ENCODE measurements at places on chromosomes 3 and 15.

GRCh38 chr3:170007031-170007663 lies 30.6 kb upstream of the GPR160 start:
- DNase-seq: no peak

DNA sequence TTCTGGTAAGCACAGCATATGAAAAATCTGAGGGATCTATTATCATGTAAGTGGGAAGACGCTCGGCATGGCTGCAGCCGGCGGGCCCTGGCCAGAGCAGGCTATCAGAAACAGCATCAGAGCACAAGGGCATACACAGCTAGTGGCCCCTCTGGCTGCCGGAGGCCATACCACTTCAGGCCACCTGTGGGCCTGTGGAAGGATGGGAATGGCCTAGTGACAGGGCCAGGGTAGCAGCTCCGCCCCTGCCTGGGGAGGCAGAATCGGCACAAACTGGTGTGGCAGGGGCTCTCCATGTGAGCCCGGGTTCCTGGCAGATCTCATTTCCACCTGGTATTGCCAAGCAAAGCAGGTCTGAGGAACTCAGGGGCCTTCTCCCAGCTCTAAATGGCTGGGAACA lies 46.4 kb downstream of the SH3BP5 start:
- no peak for DNase-seq

- no peak for DNase-seq
Measured at GRCh38 chr3:169264711-169265110, 398.8 kb downstream of the MECOM start.

DNA sequence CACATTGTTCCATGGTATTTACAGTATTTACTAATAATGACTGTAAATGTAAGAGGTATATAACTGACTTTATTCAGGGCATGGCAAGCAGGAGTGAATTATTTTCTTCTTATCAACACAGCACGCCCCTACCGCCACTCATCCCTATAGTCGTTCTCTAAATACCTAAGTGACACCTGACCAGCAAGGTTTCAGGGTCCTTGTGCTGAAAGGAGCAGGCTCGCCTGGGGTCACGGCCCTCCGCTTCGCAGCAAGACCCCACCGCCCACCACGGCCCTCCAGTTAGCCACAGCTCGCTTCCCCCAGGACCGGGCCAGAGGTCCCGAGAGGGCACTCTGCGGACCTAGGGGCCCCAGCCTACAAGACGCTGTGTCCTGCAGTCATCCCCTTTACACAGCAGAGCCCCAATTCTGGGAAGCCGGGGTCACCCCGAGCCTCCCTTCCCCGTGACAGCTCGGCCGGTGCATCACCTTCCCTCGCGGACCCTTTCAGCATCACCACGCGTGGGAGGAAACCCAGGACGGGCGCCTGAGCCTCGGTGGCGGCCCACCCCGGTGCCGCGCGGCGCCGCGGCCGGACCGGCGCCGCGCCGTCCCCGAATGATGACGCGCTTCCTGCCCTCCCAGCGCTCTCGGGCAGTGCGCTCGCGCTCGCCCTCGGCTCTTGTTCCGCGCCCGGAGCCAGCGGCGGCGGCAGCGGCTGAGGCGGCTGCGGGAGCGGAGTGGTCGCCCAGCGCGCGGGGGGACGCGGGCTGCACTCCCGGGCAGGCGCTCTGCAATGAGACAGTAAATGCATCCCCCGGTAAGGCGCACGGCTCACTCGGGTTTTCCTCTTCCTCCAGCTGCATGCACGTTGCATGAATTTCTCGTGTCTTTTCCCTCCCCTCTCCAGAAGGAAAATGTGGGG lies 225.1 kb upstream of the C2CD4B start:
- DNase-seq: peak; percentile 70

GRCh38 chr3:39329493-39329892 lies at the start of gene CCR8:
Gene CCR8 (plus strand): TSS chr3:39329709. CDS start chr3:39332332, 2,623 bp downstream.
- DNase-seq: no peak

DNA sequence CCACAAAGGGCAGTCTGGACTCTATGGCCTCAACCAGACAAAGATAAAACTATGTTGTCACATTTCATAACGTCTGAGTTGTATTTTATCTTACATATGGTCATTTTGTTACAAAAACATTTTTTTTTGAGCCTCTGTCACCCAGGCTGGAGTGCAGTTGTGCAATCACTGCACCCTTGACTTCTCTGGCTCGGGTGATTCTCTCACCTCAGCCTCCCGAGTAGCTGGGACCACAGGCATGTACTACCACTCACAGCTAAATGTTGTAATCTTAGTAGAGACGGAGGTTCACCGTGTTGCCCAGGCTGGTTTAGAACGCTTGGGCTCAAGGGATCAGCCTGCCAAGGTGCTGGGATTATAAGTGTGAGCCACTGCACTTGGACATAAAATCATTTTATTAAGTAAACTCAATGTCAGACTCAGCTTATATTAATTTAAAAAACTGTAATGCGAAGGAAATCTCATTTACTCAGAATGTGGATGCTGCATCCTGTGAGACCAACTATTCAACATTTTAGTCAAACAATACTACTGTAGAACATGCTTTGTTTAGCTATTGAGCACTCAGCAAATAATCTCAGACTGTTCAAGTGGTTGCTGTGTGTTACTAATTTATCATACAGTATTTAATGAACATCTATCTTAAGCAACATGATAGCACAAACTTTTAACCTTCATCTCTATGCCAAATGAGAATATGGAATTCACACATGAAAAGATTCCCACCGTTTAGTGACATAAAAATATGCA lies 209.2 kb downstream of the TBL1XR1 start:
- DNase-seq: no peak

GRCh38 chr3:134198414-134198813 lies 52.2 kb downstream of the RYK start:
- no peak for DNase-seq

DNA sequence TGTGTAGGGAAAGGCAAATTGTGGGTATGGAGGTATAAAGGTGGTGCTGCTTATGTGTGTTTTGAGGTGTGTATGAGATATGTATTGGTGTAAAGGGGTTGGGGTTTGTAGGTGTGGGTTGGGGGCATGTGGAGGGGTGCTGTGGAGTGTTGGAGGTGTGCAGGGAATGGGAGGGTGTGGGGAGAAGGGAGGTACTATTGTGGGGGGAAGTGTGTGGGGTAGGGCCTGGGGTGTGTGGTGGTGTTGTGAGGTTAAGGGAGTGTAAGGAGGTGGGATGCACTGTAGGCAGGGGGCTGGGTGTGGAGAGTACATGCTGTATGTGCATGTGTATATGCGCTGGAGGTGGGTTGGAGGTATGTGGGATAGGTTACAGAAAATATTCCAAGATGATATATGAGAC lies 15.7 kb downstream of the CCDC12 start:
- DNase-seq: no peak

DNA sequence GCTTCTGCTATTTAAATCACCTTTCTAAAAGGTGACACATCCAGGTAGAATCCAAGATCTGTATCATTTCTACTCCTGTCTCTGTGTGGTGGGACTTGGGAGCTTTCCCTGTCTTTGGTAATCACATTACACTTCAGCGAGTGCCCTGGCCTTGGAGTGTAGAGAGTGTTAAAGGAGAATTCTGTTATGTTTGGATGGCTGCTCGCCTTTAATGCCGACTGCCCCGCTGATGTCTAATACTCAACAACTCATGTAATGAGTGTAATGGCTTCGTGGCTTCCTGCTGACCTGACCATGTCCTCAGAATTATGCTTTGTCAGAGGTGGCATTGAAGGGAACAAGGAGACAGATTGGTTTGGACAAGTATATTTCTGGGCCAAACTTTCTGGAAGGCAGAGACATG lies 66.3 kb upstream of the LRTM1 start:
- DNase-seq: no peak
